ENCODE measurements at places on chromosomes 7 and 10.

- DNase-seq = no peak
Measured at GRCh38 chr7:128097211-128097731, 66.0 kb upstream of the LRRC4 start.

- no peak for DNase-seq
Measured at GRCh38 chr7:23494009-23494408, 23.7 kb upstream of the IGF2BP3 start.

- DNase-seq = no peak
Measured at GRCh38 chr7:133696056-133696455, 431.1 kb upstream of the LRGUK start.

DNA sequence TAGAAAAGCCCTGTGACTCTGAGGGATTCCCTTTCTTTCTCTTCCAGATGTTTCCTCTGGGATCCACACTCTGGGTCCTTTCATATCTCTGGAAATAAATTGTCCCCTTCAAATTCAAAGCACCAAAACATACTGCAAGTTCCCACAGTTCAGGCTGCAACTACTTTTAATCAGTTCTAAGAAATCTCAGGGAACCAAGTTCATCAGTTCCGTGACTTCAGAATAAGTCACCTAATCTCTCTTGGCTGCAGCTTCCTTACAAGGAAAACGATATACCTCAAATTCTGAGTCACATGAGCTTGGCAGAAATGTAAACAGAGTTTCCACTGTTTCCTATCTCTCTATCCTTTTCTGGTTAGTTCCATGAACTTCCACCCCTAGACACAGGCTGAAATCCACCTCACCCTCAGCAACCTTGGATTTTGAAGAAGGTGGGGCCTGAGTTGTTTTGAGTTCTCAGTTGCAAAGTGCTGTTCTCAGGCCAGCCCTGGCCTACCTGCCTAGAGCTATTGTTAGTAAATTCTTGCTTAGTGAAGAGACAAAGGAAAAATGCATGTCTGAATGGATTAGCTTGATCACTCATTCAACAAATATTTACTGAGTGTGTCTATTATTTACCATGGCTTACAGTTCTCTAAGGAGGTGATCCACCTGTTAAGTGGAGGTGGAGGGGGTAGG is 59.3 kb upstream of the IL6 start:
- peak; percentile 72 for DNase-seq
